ENCODE measurements at places on chromosomes 7 and 10.

DNA sequence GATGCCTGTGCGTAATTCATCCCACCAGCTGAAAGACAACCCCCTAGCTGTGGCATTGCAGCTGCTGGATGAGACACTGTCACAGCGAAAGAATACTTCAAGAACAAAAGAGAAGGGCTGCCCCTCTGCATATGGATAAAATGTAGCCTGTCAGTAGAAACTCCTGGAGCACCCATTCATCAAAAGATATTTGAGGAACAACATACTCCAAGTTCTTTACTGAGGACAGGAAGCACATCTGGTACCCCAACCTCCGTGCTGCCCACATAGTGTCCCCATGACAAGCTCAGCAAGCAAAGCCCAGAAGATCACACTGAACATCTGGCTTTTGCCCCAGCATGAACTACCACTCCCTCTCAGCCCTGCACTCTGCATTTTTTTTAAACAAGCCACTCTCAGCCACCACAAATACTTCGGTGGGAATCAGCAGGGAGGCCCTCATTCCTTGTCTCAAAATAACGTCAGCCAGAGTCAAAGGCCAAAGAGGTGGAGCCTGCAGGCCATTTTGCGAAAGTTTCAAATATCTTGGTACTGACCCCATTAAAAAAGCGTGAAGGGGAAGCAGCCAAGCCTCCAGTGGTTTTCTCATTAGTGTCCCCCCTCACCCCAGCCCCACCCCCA, 1.7 kb downstream of the CREB3L2 start:
- DNase-seq, result peak; percentile 88
- no peaks in the 10 kb centered on the region for H3K36me3 ChIP-seq
- peaks cover 9% of the 10 kb centered on the region for H3K4me1 ChIP-seq

- no peaks in the 10 kb centered on the region for H3K36me3 ChIP-seq
- no peak for DNase-seq
These were observed 109.6 kb downstream of the BICC1 start for GRCh38 chr10:58622246-58622645.

GRCh38 chr10:73522263-73522662, 26.4 kb upstream of the PPP3CB start:
- H3K4me1 ChIP-seq, result no peaks in the 10 kb centered on the region
- no peak overlapping the region for H3K4me3 ChIP-seq
- no peak overlapping the region for H3K27ac ChIP-seq
- peaks cover 2% of the 10 kb centered on the region for H3K36me3 ChIP-seq

GRCh38 chr7:3117488-3118231, 74.0 kb upstream of the CARD11 start:
- no peak for DNase-seq
- no peak overlapping the region for H3K27ac ChIP-seq
- H3K27me3 ChIP-seq, result no peaks in the 10 kb centered on the region

DNA sequence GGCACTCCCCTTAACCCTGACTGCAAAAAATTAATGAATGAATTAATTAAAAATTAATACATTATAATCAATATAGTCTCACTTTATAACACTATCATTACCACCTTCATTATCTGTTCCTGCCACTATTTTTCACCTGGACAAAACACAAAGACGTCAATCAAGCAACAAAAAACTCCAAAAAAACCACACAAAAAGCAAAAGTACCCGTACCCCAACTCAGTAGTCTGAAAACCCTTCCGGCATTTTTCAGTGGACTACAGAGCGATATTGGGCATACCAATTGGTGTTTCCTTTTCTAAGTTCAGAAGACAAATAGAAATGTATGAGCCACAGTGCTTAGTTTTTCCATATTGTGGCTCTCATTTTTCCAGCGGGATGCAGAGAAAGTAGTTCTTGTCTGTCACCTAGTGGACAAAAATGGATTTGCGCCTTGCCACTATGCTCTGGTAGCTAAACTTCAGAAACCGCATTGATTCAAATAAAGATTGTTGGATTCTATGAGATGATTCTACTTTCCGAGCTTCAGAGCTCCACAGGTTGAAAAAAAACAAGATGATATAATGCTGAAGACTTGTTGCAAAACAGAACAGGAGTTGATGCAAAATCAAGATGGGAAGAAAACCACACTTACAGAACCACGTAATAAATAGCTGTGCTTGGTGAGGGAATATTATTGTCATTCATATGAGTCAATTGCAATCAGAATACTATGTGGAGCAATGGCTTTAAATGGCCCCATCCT, 50.6 kb upstream of the ITGB1 start:
- H3K27me3 ChIP-seq, result no peaks in the 10 kb centered on the region
- no peak overlapping the region for H3K4me3 ChIP-seq

Measured in lung (tissue), 17 donors.